Body of pancreas (tissue), 4 donors: ENCODE measurements at places on chromosomes 12 and 14.

- DNase-seq, result no peak
Measured at GRCh38 chr12:90262251-90262650, 553.6 kb upstream of the ATP2B1 start.

DNA sequence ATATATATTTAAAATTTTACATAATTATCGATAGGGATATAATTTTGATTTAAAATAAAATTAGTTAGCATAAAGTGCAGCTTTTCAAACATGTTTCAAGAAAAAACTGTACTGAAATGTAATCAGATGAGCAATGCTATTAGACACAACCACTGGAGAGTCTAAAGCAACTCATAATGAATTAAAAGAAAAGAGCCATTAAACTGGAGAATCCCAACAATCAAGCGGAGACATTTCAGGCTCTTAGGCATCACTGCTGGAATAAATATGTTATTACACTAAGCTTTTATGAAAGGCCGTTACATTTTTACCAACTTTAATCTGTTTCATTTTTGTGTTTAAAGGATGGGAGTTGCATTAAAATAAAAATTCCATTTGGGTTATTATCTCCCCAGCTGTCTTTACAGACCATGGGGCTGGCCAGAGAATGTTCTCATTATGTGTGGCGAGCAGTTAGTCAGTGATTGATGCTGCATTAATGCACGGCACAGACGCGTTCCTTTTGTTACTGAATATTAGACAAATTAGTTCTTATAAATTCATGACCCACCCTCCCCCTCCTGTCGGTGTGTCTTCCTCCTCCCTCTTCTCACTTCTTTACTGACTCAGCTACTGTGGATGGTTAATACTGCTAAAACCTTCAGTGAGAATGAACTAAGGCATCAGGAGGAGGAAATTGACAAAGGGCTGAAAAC, 156.8 kb downstream of the PDZRN4 start:
- DNase-seq, result no peak

GRCh38 chr12:96241846-96242256, 47.7 kb downstream of the ELK3 start:
- no peak for DNase-seq

- DNase-seq, result no peak
Measured at GRCh38 chr14:64737391-64738280, 33.4 kb downstream of the PLEKHG3 start.

DNA sequence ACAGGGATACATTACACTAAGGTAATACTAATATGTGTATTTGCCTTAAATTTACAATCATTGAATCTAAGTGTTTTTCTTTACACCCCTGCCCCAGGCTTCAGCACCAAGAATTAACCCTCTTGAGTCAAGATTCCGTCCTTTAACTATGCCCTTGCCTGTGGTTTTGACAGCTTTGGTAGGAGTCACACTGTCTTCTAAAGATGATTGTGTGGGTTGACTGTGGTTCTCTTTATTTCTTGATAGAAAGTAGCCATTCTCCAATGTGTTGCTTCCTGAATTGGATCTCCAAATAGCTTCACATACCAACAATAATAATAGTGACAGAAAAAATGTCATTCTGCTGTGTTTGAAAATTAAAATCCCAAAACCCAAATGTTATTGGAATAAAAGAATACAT, 3.6 kb downstream of the CLEC7A start:
- no peak for DNase-seq

DNA sequence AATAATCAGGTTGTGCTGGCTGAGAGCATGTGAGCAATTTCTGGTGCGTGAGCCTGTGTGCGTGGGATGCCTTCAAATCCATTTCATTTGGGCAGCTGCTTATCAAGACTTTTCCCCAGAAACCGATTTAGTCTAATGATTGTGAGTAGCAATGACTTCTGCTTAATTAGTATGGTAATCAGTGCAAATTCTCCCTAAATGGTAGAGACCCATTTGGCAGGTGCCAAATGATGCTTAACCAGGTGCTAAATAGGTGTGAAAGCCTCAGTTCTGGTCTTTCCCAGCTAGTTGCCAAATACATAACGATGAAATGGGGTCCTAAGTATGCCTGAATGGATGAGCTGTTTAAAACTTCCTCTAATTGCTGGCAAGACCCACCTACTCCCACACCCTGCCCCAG, 248.4 kb upstream of the CCDC196 start:
- no peak for DNase-seq

DNA sequence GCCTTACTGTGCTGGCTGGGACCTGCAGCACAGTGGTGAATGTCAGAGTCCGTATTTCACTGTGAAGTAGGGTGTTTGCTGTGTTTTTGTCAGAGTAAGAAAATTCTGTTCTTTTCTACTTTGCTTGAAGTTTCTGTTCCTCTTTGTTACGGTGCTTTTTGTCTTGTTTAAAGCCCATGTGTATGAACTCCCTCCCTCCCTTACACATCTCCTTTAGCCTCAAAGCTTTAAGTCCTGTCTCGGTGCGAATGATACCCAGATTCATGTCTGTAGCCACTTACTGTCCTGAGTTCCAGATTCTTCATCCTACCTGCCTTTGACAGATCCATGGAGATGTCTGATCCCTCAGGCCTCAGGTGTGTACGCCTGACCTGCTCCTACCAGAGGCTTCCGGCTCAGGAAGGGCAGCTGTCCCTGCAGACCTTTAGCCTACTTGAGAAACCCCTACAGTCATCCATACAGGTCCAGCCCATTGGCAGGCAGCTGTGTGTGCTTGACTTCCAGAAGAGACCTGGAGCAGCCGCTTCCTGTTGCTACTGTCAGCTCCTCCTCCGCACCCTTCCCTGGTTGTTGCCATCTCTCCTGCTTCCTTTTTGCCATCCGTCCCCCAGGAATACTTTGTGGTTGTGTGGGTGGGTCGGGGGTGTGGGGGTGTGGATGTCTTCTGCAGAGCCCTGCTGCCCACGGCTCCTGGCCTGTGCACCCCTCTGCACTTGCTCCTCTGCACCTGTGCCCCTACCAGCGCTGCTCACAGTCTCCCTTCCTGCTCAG, 72.9 kb downstream of the DDX51 start:
- DNase-seq, result no peak

GRCh38 chr12:34345801-34346200, 323.5 kb downstream of the ALG10 start:
- no peak for DNase-seq

DNA sequence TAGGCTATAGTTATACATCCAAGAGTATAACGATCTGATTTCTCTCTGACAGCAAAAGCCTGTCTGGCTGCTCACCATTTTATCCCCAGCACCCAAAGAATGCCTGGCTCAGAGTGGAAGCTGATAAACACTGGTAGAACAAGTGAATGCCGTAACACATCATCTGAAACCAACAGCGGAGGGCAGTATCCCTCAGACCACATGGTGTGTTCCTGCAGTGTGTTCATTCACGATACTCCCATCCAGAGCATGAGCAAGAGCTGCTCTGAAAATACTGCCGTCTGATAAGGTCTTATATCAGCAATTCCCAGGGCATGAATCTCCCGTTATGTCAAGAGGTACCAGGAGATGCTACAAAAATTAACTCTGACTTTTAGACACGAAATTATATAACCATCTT, 95.9 kb downstream of the TTC7B start:
- no peak for DNase-seq

DNA sequence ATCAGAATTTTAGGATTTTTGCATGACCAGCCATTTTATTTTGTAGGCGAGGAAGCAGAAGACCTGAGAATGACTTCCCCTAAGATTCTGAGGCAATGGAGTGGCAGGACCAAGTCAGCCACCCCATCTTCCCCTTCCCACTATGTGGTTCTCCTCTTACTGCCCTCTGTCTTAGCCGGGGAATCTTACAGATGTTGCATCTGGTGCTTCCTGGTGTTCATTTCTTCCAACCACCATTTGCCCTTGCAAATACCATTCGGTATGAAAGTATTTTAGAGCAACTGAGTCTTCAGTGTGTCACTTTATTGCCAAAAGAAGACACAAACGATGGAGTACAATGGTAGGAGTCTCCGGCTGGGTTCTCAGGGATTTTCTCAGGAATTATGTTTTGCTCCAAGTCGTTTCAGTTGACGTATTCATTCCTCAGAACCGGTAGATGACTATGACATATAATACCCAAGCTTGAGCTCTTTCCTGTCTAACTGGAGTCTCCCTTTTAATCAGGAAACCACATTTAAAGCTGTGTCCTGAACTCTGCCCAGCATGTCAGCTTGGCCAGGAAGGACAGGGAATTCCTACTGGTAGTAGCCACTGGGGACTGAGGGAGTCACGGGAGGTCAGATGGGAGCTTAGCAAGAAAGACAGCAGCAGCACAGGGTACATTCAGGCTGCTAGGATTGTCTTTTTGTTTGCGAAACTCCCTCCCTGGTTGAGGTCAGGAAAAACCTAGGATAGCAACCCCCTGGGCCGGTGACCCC, 87.0 kb downstream of the SAMD4A start:
- peak; percentile 33 for DNase-seq

GRCh38 chr12:16564675-16565074, 41.3 kb downstream of the LMO3 start:
- DNase-seq, result no peak
